ENCODE measurements at places on chromosomes 3 and 15.

GRCh38 chr3:132660811-132661070, 612 bp downstream of the UBA5 start:
- DNase-seq, result no peak

DNA sequence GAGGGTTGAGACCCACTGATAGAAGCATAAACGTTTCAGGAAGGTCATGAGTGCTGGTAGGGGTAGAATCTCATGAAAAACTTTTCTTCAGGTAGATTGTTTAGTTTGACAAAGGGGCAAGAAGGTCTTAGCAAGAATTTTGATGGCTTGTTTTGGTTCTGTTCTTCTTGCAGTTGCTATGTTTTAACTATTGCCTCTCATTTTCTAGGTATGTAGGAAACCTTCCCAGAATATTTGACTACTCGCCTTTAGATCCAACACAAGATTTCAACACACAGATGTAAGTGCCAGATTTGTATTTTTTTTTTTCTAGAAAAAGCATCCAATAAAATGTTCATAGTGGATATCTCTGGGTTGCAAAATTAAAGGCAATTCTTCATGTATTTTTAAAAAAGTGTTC, 77.1 kb downstream of the USP13 start:
- DNase-seq, result no peak

DNA sequence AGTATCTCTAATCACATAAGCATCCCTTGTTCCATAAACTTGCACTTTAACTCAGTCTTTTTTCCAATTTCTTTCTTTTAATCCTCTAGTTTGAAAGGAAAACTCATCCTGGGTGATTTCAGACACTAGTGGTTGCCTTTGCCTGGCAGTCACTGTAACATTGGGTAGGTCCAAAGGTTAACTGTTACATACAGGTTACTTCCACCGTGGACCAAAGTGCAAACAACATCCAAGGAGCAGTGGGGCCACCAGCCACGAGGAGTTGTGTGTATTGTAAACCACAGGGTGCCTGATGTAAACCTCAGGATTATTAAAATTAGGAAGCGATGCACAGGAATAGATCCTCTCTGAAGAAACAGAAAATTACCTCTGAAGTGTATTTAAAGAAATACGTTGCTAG, 75.0 kb downstream of the HCN4 start:
- DNase-seq, result no peak

DNA sequence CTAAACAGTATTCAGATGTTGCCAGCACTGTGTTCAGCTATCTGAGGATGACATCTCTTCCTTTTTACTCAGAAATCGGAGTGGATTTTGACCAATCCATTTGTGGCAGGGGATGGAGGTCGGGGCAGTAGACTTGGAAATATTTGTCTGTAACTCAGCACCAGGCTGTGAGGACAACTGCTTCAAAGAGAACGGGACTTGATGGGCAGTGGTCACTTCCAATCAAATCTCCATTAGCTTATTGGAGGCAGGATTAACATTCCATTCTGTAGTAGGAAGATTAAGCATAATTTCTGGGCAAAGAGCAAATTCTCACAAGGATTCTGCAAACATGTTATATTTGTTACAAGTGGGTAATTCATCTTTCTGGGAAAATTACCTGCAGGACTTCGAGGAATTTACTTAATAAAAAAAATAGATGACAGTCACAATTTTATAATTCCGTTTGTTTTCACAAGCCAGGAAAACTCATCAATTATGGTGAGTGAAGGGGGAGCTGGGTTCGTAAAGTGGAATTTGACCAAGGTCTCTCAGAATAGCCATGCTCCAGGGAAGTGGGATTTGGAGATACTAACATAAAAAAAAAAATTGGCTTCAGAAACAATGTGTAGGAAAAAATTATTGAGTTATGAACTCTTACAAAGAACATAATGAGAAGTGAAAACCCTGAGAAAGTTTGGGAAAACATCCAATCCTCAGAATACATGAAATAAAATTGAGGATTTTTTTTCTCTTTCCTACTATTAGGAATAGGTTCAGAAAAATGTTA, 18.1 kb downstream of the CRABP1 start:
- no peak for DNase-seq

GRCh38 chr15:59968314-59968713, 35.8 kb upstream of the FOXB1 start:
- DNase-seq, result no peak

DNA sequence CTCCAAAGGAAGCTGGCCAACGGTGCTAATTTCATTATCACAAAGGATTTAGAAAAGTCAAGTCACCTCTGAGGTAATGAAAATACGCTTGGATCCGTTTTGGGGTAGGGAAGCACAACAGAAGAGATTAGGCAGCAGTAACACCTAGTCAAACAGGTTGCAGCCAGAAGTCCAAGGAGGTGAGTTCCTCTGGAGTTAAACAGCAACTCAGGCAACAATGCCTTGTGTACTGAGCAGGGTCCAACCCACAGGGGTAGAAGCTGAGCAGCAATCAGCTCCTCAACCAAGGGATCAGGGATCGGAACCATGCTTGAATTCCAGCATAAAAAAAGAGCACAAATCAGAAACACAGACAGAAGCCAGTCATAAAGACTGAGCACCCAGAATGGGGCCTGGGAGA, 88.1 kb upstream of the SPRED1 start:
- no peak for DNase-seq

GRCh38 chr3:60090548-60090947, 1040.7 kb upstream of the CFAP20DC start:
- DNase-seq, result no peak

GRCh38 chr3:29612536-29612935, 331.7 kb downstream of the RBMS3 start:
- DNase-seq, result no peak
